ENCODE measurements at places on chromosomes 11 and 22.

DNA sequence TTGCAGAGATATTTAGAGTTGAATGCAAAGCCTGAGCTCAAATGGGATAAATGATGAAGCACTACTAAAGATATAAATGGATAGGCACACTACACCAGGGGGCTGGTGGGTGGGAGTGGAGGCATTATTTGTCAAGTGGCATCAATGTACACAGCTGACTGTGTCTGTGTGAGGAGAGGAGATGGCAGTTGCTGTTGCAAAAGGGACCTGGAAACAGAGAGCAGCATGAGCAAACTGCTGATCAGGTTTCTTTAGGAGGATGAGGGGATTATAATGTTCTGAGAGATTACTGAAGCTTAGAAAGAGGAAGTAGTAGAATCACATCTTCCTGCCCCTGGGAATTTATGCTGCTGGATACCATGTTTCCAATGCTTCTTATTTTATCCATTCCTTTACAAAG is 39.4 kb upstream of the LIN7C start:
- no peak for DNase-seq

DNA sequence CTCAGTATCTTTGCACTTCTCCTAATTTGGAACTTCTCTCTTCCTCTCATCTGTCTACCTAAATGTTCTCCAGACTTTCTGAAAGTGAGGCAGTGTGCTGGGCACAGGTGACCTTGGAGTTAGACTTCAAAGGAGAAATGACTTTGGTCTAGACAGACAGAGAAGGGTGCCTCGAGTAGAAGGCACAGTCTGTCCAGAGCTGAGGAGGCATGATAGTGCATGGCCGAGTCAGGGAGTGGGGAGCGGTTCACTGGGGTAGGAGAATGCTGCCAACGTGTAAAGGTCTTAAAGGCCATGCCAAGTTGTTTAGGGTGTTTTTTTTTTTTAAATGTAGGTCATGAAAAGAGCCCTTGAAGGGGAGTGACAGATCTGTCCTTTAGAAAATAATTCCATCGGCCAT is 17.3 kb upstream of the ZBTB16 start:
- DNase-seq, result no peak

DNA sequence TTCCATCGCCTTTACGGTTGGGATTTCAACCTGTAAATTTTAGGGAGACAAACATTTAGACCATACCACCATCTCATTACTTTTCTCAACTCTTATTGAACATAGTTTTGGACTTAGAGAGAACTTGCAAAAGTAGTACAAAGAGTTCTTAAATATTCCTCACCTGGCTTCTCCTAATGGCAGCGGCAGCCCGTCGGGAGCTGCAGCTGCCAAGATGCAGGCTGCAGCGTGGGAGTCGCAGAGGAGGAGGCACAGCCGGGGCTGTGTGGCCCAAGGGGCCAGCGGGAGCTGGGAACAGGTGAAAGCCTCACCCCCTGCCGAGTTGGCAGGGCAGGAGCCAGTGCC is 23.1 kb upstream of the RNASEH2C start:
- no peak for DNase-seq

DNA sequence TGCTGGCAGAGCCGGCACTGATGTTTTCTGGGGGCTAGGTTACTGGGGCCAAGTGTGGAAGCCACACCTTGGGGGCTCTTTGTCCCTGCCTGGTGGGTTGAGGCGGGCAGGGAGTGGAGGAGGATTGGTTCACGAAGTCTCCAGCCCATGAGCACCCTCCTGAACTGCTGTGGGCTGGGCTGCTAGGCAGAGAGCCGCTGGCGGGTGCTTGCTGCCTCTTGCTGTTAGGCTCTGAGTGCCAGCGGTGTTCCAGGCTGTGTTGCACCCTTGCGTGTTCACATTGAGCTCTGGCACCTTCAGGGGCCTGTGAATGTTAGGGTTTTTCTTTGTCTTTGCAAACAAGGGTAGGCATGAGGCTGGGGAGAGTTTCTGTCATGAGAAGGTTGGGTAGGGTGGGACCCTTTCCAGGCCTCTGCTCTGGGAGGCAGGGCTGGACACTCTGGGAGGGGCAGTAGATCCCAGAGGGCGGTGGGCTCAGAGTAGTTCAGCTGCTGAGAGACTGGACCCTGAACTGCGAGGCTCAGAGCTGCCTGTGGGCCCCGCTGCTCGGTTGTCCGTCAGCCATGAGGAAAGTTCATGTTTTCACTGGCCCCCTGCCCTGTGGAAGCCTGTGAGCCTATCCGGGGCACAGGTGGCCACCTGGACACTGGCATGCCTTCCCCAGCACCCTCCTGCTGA is 24.0 kb upstream of the TMEM191C start:
- DNase-seq, result no peak

All from NCI-H446 treated with DMSO at 0.1 percent for 48 hours (cell line).